AML-193 (cell line): ENCODE measurements at places on chromosomes 2 and 18.

- DNase-seq, result no peak
Measured at GRCh38 chr2:237854295-237854694, 5.1 kb upstream of the RAMP1 start.

- DNase-seq, result no peak
Measured at GRCh38 chr2:56757884-56758545, 574.2 kb downstream of the CCDC85A start.

DNA sequence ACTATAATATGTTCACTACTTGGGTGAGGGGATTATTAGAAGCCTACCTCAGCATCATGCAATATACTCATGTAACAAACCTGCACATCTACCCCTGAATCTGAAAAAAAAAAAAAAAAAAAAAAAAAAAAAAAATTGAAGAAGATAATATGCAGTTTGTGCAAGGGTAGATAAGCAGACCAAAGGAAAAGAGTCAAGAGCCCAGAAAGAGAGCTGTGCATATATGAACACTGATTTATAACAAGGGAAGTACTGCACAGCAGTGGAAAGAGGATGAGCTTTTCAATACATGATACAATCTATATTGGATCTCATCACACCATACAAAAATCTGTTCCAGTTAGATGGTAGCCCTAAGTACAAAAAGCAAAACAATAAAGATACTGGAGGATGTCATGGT is 82.6 kb upstream of the MYO3B start:
- DNase-seq, result no peak

DNA sequence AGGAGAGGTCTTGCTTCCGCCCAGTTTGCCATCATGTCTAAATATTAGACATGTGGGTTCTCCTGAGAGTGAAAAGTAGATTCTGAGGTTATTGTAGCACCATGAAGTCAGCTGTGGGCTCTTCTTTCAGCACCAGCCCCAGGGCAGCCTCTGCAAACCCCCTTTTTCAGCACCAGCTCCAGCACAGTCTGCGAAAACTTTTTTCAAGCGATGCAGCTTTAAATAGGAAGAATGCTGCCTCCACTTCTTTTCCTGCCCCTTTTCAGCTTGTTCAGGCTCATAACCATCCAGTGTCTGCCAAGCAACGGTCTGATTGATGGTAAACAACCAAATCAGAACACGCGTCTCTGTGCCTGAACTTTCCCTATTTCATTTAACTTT is at the start of gene COL5A2:
TSS of gene COL5A2 (minus strand) at position 192 of the 381 bp plus-strand sequence. CDS start at position 35, 157 bp downstream.
- no peak for DNase-seq

DNA sequence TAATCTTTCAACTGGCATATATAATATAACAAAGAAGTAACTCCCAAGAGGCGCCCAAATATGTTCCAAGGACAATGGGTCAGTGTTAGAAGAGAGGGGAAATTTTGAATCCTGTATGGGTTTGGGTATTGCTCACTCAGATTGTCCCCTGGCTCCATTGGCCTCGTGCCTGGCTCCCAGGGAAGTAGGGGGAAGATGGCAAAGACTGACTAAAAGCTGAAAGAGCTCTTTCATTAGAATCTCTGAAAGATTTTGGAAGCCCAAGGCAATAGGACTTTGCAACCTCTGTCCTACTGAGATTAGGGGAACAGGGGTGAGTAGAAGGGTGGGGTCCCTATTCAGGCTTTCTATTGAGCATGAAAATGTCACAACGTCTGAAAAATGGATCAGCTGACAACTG is 1272.8 kb upstream of the ZEB2 start:
- DNase-seq, result no peak

GRCh38 chr2:97757062-97757461 is 43.7 kb downstream of the ZAP70 start:
- no peak for DNase-seq

DNA sequence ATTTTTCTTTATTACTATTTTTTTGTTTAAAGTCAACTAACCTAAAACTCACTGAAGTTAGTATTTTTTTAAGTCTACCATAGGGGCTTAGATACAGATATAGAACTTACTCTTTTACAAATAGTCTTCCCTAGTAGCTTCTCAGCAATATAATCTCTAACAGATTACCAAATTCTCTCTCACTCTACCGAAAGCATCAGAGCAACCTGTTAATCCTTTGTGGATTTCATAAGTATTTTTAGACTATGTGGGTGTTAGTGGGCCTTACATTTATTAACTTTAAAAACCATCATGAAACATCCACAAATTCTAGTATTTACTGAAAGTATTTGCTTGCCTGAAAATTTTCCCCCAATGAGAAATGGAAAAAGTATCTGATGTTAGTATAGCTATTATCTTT is 84.6 kb upstream of the TFPI start:
- DNase-seq, result no peak

GRCh38 chr2:177983183-177983788 is 89.3 kb downstream of the PDE11A start:
- peak; percentile 23 for DNase-seq

DNA sequence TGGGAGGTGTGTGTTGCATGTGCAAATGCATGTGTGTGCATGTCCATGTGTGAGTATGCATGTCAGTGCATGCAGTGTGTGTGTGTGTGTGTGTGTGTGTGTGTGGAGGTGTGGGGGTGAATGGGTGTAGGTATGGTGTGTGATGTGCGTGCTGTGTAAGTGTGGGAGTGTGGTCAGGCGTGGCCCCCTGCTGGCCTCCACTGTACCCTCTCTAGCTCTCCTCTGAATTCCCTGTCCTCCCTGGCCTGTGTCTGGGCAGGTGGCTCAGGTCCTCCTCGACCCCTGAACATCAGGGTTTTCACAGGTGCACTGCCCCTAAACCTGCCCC is 230.2 kb downstream of the CELF4 start:
- DNase-seq, result no peak

- DNase-seq, result no peak
Measured at GRCh38 chr2:105248316-105249070, 7.0 kb downstream of the GPR45 start.

- DNase-seq, result no peak
Measured at GRCh38 chr2:56295666-56296065, 111.9 kb downstream of the CCDC85A start.

- no peak for DNase-seq
Measured at GRCh38 chr2:85760371-85760770, 6.6 kb downstream of the ATOH8 start.

GRCh38 chr2:157696036-157696435 is 67.4 kb upstream of the ACVR1C start:
- DNase-seq, result no peak

DNA sequence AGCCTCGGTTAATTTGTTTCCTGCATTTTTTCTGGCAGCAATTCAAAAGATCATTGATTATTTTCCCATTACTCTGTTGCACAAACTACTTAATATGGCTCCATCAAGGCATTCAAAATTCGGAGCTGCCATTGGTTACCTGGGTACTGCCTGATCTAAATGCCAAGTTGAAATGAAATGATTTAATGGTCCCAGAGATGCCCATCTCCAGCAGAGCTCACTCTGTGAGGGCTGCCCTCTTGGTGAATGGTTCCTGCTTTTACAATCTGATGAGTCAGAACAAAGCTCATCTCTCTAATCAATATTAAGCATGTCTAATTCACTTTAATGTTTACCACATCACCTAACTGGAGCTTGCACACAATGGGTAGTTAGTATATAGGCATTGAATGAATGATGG is 126.1 kb downstream of the CTNNA2 start:
- DNase-seq, result no peak

GRCh38 chr2:200747668-200748618 is 63.8 kb upstream of the BZW1 start:
- DNase-seq, result no peak

DNA sequence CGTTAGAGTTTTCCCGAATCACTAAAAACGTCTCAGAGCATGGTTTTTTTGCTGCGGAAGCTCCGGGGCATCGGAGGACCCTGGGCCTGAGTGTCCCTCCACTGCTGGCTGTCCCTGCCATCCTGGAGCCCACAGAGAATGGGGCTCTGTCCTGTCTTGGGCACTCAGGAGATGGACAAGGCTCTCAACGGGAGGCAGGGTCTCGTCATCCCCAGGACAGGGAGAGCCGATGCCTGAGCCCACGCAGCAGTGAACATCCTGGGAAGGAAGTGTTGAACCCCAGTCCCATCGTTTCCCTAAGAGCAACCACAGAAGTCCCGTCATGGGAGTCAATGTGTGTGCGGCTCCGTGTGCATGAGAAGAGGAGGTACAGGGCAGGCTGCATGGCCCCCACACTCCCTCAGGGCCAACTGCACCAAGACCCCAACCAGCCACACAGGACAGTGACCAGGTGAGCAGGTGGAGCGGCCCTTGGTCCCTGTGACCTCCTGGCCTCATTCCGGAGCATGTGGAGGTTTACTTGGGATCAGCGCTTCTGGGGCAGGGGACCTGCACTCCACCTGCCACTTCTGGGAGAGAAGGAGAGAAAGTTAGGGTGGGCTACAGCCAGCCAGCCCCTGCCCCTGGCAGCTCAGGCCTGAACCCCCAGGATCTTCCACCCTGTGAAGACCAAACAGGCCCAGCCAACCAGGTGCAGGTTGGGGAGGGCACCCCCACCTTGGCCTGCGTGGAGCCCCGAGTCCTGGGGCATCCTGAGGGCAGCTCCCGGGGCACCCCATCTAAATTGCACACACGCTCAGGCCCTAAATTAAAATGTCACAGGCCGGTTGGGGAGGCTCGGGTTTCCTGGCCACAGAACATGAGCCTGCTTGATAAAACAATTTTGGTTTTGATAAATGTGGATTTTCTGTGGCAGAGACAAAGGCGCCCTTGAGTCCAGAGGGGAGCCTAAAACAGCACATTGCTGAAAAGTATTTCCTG is 3.1 kb upstream of the SNED1 start:
- DNase-seq, result no peak

- DNase-seq, result no peak
Measured at GRCh38 chr18:23331091-23331920, 121.8 kb upstream of the RIOK3 start.

- DNase-seq, result no peak
Measured at GRCh38 chr18:11767935-11768334, 78.9 kb downstream of the GNAL start.

DNA sequence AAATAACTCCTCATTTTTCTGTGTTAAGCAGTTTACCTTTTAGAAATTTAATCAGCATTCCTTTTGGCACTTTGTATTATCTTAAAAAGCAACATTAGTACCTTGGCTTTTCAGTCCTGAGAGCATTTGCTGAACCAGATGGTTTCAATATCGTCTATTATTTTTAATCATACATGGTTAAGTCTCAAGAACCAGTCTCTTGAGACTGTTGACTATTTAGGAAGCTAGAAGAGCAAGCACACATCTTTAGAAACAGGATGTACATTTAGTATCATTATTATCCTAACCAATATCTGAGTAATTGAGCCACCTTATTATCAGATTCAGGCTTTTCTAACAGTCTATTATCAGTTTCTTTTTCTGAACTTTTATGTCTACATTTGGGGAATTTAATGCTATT is 28.2 kb upstream of the ZEB2 start:
- DNase-seq, result no peak

- DNase-seq, result no peak
Measured at GRCh38 chr2:134875309-134875708, 36.9 kb downstream of the ACMSD start.

GRCh38 chr2:8433390-8433789 is 248.5 kb upstream of the ID2 start:
- DNase-seq, result no peak

DNA sequence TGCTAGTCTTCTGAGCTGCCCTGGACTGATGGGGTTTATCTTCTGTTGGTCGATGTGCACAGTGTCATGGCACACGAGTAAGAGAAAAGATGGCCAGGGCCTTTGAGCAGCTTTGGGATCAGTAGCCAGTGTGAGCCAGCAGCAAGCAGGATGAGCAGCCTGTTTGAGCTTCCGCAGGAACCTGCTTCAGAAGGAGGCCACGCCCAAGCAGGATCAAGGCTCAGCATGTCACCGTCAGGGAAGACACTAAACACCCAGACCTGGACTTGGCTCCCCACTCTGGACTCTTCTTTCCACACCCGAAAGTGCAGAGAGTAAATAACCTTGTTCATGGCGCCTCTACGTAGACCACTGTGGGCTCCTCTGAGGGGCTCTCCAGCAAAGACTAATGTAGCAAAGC is 25.2 kb upstream of the ASB1 start:
- DNase-seq, result no peak

GRCh38 chr2:23131066-23131575 is 253.9 kb upstream of the KLHL29 start:
- no peak for DNase-seq

DNA sequence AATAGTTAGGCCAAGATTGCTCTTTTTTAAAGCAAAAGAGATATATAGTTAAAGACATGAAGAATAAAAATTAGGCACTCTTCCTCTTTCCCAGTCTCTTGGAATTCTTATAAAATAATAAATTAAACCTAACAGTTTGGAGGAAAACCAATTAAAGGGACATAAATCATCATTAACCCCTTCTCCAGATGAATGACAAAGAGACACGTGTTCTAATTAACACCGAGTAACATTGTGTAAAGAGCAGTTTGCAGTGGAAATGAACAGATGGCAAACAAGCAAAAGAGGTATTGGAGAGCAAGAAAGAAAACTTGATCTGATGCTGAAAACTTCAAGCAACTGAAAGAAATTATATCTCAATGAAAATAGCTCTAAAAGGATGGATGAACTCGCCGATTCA is 48.4 kb downstream of the BCL2 start:
- no peak for DNase-seq

GRCh38 chr18:43129946-43130524 is 14.6 kb upstream of the RIT2 start:
- DNase-seq, result no peak

GRCh38 chr2:46690825-46691224 is 211.5 kb downstream of the TMEM247 start:
- DNase-seq, result no peak

- DNase-seq, result no peak
Measured at GRCh38 chr2:238422285-238422684, 4.4 kb upstream of the ASB1 start.

GRCh38 chr2:16215902-16216557 is 275.7 kb downstream of the MYCN start:
- no peak for DNase-seq

DNA sequence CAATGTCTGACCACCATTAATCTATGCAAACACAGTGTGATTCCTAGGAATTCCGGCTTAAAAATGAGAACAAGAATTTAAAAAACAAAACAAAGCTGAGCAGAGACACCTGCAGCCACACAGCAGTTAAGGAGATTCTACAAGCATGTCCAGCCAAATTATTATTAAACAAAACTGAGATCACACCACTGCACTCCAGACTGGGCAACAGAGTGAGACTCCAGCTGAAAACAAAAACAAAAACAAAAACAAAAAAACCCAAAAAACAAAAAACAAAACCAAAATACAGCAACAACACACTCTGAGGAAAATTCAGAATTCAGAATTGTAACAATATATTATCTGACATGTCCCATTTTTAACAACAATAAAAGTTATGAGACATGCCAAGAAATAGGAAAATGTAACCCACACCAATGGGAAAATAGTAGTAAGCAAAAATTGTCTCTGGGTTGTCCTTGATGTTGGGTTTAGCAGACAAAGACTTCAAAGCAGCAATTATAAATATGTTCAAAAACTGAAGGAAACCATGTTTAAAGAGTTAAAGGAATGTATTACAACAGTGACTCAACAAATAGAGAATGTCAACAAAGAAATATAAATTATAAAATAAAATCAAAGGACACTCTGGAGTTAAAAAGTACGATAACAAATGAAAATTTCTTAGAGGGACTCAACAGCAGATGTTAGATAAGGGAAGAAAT is 19.7 kb downstream of the MYOM1 start:
- DNase-seq, result no peak
